CD8-positive, alpha-beta memory T cell (primary cell): ENCODE measurements at places on chromosomes 6 and 20. TPM values are rescaled to one million over a fixed set of nuclear protein-coding genes. Genes with fewer than 3 reads are reported as not detected.
A peak's percentile ranks its signal among the peaks of the same experiment; 100 is the strongest.

DNA sequence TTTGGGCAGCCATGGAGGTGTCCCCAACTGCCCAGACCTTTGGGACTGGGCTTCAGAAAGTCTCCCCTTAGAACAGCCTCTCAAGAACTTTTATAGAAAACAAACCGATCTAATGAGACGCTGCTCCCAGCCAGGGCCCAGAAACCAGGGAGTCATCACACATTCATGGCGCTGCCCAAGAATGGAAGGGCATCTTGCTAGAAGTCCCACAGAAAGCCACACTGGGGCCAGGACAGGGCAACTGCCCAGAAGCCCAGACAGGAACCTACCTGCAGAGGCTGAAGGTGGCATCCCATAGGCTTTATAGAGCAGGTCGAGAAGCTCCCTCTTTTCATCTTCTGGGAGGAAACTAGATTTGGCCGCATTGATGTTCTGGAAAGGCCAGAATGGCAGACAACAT, 31.5 kb downstream of the ADA start:
- peaks cover 33% of the 10 kb centered on the region for H3K4me1 ChIP-seq
- peaks cover 29% of the 10 kb centered on the region for H3K36me3 ChIP-seq
- no peak overlapping the region for H3K4me3 ChIP-seq
- no peaks in the 10 kb centered on the region for H3K27me3 ChIP-seq

Gene PTCHD4
- not detected for total RNA-seq

DNA sequence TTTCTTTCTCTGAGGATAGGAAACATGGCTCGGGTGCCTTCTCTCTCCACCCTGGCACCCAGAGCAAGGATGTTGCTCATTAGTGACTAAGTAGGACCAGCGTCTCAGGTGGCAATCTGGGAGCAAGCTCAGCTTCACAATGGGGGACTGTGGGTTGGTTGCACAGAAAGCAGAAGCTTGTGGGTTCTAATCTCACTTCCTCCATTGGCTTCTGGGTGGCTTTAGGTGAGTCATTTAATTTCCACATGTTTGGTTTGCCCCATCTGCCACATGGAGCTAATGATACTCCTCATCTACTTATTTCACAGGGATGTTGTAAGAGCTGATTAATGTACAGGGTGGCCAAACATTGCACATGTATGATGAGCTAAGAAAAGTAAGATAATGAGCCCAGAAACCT, 54.8 kb upstream of the AKIRIN2 start:
- no peak overlapping the region for H3K4me3 ChIP-seq
- no peak for DNase-seq
- no peaks in the 10 kb centered on the region for H3K27me3 ChIP-seq
- H3K4me1 ChIP-seq: no peaks in the 10 kb centered on the region
- no peak overlapping the region for H3K27ac ChIP-seq

DNA sequence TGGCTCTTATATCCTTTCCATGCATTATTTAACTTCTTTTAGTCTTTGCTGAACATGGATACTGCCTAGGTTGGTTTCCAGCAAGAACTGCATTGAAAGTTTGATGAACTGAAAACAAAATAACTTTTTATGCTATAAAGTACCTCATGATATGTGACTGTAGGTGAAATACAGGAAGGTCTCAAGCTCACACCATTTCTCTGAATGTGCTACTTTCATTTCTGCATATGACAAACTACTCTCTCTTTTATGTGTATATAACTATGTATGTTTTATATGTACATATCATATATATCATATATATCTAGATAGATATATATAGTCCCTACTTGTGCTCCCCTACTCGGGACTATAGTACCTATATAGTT, 65.9 kb downstream of the AIG1 start:
- no peak overlapping the region for H3K27ac ChIP-seq
- H3K36me3 ChIP-seq: no peaks in the 10 kb centered on the region
- DNase-seq: no peak
- H3K4me1 ChIP-seq: no peaks in the 10 kb centered on the region
- H3K4me3 ChIP-seq: no peak overlapping the region

GRCh38 chr6:37347670-37348111, 6.1 kb upstream of the RNF8 start:
- DNase-seq: no peak
- H3K27ac ChIP-seq: no peak overlapping the region
- no peak overlapping the region for H3K4me3 ChIP-seq
- H3K36me3 ChIP-seq: no peaks in the 10 kb centered on the region
- H3K27me3 ChIP-seq: no peaks in the 10 kb centered on the region

Gene TRIM10
- total RNA-seq: not detected

DNA sequence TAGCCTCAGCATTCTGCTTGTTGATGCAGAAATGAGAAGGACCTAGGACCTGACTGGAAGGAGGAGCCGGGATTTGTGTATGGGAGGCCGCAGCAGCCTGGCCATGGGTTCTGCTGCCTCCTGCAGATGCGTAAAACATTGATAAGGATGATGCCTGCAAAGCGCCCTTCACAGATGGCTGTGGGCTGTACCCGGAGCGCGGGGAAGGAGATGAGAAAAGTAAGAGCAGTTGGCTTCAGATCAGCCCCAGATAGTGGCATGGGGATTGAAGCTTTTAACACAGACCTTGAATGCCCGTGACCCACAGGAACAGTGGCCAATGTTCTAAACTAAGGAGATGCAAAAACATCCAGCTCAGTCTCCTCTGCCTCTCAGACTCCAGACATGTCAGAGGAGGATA, 136.4 kb upstream of the KCNG1 start:
- no peaks in the 10 kb centered on the region for H3K36me3 ChIP-seq
- no peak overlapping the region for H3K4me3 ChIP-seq
- no peak for DNase-seq

Gene OPRM1
- not detected for total RNA-seq

DNA sequence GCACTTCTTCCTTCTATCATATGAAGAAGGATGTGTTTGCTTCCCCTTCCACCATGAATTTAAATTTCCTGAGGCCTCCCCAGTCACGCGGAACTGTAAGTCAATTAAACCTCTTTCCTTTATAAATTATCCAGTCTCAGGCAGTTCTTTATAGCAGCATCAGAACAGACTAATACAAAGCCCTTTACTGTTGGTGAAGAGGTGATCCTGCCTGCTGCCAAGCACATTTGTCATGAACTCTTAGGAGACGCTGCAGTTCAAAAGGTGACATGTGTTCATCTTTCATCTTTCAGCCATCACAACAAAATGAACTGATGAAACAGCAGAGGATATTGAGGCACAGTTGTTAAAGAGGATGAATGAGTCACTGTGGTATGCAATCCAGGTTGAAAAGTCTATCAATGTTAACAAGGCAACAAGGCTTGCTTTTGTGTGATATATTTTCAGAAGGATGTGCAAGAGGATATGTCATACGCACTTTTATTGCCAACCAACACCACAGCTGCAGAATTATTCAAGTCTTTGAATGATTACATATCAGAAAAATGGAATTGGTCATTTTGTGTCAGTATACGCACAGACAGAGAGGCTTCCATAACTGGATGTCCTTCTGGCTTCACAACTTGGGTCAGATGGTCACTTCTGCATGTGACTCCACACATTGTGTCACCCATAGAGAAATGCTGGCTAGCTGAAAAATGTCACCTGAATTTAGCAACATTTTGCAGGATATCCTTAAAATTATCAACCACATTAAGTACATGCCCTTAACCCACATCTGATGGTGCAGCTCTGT, 52.4 kb upstream of the PLN start:
- H3K36me3 ChIP-seq: peaks cover 5% of the 10 kb centered on the region
- no peak overlapping the region for H3K4me3 ChIP-seq
- no peaks in the 10 kb centered on the region for H3K27me3 ChIP-seq
- no peak for DNase-seq
- H3K4me1 ChIP-seq: no peaks in the 10 kb centered on the region
- no peak overlapping the region for H3K27ac ChIP-seq

DNA sequence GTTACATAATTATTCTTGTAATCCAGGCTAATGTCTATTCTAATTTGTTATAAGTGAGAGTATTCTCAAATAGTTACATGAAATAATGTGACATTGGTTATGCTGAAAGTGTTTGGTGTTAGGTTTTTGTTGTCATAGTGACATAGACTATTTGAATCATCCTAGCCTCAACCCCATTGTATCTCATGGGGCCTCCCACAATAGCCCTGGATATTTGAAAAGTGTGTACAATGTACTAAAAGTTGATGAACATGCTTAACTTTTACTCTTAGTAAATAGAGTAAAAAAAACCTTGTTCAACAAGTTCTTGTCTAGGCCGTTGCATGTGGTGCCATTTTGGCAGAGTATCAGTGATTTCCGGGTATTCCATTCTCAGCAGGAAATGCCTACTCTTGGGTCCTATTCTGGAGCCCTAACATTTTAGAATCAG, 83.0 kb downstream of the RTN4IP1 start:
- no peak overlapping the region for H3K27ac ChIP-seq
- H3K27me3 ChIP-seq: no peaks in the 10 kb centered on the region
- no peak for DNase-seq
- H3K4me3 ChIP-seq: no peak overlapping the region

Gene PLEKHG1
- total RNA-seq: 9.4 TPM

DNA sequence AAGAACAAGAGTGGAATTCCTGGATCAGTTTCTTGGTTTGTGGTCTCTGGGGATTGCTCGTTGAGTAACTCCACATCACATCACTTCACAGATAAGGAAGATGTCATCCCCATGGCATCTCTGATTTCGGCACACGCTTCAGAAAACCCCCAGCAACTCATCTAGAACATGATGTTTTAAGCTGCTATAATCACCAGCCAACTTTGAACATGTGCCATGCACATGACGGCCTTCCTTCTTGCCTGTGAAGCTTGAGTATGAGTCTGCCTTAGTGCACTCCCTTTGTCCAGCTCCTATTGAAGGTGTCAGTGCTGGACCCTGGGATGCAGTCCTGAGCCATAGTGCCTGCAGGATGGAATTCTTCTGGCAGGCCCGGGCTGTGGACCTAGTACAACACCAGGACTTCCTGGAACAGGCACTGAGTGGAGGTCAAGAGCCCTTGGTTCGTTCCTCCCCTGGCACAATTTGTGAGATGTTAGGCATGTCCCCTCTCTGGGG, 231.5 kb upstream of the SUPT3H start:
- no peak overlapping the region for H3K4me3 ChIP-seq
- DNase-seq: no peak
- H3K36me3 ChIP-seq: no peaks in the 10 kb centered on the region
- no peak overlapping the region for H3K27ac ChIP-seq

- H3K27ac ChIP-seq: no peak overlapping the region
- peak; percentile 44 for DNase-seq
- H3K36me3 ChIP-seq: no peaks in the 10 kb centered on the region
- peaks cover 4% of the 10 kb centered on the region for H3K4me1 ChIP-seq
These were observed 33.7 kb downstream of the PTGIS start for GRCh38 chr20:49534255-49534712.

Gene CENPQ
- 17.3 TPM for total RNA-seq

- no peak for DNase-seq
- H3K36me3 ChIP-seq: no peaks in the 10 kb centered on the region
- H3K4me3 ChIP-seq: no peak overlapping the region
- no peaks in the 10 kb centered on the region for H3K4me1 ChIP-seq
These were observed 432.8 kb downstream of the HDGFL1 start for GRCh38 chr6:23002044-23002619.

Gene SLC22A2
- not detected for total RNA-seq

GRCh38 chr6:12051861-12052368, 39.8 kb downstream of the HIVEP1 start:
- H3K4me3 ChIP-seq: no peak overlapping the region
- H3K4me1 ChIP-seq: peaks cover 18% of the 10 kb centered on the region
- H3K27ac ChIP-seq: no peak overlapping the region

GRCh38 chr6:166465671-166466087, 82.9 kb upstream of the MPC1 start:
- no peak overlapping the region for H3K4me3 ChIP-seq
- no peak overlapping the region for H3K27ac ChIP-seq
- no peak for DNase-seq
- H3K4me1 ChIP-seq: no peaks in the 10 kb centered on the region

Gene HLA-DQA2
- 1.2 TPM for total RNA-seq

Gene ASIP
- total RNA-seq: not detected

DNA sequence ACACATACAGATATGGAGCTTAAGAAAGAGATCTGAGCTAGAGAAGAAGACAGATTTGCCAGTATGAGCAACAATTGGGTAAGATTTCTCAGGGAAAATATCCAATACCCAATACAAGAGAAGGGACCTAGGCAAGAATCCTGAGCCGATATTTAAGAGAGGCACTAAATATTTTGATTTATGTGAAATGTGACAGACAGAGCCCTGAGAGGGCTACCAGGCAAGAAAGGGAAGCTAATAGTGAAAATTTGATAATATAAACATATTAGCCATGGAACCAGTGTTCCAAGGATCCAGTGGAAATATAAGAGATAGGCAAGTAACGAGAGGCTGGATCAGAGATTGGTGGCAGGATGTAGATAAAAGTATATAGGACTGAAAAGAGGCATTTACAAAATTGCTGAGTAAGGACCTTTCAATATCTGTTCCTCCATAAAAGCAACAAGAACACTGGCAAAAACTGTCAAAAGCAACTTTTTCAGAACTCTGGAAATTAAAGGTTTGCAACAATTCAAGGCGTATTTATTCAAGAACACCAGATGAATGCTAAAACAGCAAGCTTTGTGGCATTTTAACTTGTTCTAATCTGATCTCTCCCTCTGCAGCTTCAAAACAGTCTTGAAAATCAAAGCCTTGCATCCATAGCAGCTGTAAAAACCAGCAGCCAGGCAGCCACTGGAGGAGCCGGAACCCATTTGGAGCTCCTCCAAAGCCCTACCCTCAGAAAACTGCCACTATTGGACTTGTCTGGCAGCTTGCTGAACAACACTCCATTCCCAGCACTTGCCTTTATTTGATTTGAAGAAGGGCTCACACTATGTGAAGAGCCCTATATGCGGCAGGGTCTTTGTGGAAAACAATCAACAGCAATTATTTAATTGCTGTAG, 58.8 kb downstream of the REV3L start:
- no peaks in the 10 kb centered on the region for H3K27me3 ChIP-seq
- no peaks in the 10 kb centered on the region for H3K36me3 ChIP-seq
- no peak overlapping the region for H3K27ac ChIP-seq
- no peak overlapping the region for H3K4me3 ChIP-seq
- H3K4me1 ChIP-seq: peaks cover 8% of the 10 kb centered on the region
- no peak for DNase-seq

Gene SLC22A16
- not detected for total RNA-seq

DNA sequence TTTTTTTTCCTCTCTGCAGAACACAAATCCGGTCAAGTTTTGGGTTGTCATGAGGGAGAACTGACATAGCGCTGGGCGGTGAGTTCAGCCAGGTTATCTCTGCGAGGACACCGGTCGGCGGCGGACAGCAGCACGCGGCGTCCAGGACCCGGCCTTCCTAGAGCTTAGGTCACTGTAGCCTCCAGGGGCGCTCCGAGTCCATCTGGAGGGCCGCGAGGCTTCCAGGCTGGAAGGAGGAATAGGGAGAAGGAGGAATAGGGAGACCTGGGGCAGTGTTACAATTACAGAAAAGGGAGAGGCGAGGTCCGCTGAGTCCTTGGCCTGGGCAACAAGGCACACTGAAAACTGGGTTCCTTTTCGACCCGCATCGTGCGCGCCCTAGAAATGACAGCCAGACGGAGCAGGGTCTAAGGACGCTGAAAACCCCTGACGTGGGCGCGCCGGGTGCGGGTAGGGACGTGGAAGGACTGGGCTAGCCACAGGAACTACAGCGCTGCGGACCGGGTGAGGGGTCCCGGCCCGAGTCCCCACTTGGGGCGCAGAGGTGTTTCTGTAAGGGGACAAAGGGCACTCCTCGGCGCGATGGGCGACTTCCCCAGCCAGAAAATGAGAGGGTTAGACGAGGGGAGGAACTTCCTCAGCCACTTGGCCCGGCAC, 536 bp upstream of the FNDC1 start:
- H3K4me3 ChIP-seq: no peak overlapping the region
- H3K27ac ChIP-seq: no peak overlapping the region
- no peak for DNase-seq
- H3K27me3 ChIP-seq: peaks cover 27% of the 10 kb centered on the region
- H3K36me3 ChIP-seq: no peaks in the 10 kb centered on the region

Gene TMEM244
- 0.44 TPM for total RNA-seq
